ENCODE measurements at places on chromosomes 3 and 15.

- no peak for DNase-seq
Observed at GRCh38 chr15:80403712-80404056, 498 bp upstream of the ARNT2 start.

- DNase-seq = no peak
Observed at GRCh38 chr3:42192334-42193200, 73.4 kb downstream of the CCK start.

GRCh38 chr3:13047296-13048165 lies 25.7 kb downstream of the IQSEC1 start:
- no peak for DNase-seq

- DNase-seq = no peak
Observed at GRCh38 chr3:171349392-171349791, 110.8 kb downstream of the TNIK start.

GRCh38 chr3:126131881-126132750 lies 48.2 kb upstream of the SLC41A3 start:
- DNase-seq = no peak
